ENCODE measurements at places on chromosomes 7 and 10.

DNA sequence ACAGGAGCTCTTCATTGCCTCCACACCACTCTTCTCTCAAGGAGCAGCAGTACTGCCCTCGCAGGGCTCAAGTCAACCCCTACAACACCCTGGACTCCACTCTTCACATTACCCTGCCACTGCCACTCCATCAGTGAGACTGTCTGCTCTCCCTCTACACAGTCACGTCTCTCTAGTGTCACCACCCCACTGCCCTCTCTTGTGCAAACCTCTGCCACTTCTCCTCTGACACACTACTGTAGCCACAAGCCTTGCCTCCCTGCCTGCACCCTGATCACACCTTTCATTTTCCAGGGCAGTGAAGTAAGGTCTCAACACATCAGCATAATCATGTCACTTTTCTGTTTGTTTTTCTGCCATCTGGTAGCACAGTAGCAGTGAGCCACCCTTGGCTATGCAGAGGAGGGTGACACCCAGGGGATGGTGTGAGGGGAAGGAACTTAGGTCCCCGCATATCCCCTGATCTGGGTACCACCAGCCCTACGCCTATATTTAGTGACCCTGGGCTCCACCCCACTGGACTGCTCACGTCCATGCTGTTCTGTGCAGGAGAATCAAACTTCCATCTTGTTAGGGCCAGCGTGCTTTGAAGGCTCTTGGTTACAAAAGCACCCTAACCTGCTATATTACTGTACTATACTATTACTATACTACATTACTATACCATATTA lies 1.6 kb downstream of the C10orf143 start:
- no peak for DNase-seq

DNA sequence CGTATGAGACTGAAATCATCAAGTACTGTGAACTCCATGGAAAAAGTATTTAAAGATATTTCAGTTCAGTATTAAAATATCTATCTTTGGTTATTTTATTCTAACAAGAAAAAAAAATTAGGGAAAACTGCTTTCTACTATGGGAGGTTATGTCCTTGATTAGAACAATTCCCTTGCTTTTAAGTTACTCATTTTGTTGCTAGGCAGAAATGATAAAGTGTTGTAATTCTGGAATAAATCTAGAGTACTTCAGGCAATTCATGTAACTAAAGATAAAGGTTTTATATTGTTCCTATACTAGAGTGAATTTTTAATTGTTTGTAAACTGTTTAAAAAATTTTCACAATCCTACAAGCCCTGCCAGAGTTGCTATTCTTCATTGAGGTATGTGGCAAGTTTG lies 92.0 kb downstream of the BBS9 start:
- no peak for DNase-seq

GRCh38 chr10:126349676-126350075 lies 38.6 kb downstream of the ADAM12 start:
- DNase-seq: no peak

GRCh38 chr7:103660455-103661371 lies 214.7 kb upstream of the SLC26A5 start:
- no peak for DNase-seq

GRCh38 chr10:12679636-12680035 lies 321.9 kb downstream of the CCDC3 start:
- DNase-seq: no peak

GRCh38 chr10:8444630-8445029 lies 390.1 kb downstream of the GATA3 start:
- no peak for DNase-seq

DNA sequence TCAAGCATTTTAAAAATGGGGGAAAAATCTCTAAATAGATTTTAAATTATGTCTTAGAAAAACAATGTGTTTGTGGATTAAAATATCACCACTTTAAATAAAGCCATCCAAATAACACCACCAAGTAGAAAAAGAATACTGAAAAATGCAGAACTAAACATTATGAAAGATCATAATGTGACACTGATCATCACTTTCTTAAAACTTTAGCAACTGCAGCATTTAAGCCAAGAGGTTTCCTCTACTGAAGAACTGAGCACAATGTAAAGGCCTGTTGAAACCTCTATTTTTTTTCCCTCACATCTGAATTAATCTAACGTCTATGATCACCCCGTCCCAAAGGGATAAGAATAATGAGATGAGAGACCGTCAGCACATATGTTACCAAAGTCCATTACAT lies 18.6 kb downstream of the MINDY3 start:
- no peak for DNase-seq

GRCh38 chr7:67387851-67388250 lies 391.2 kb downstream of the TYW1 start:
- no peak for DNase-seq

DNA sequence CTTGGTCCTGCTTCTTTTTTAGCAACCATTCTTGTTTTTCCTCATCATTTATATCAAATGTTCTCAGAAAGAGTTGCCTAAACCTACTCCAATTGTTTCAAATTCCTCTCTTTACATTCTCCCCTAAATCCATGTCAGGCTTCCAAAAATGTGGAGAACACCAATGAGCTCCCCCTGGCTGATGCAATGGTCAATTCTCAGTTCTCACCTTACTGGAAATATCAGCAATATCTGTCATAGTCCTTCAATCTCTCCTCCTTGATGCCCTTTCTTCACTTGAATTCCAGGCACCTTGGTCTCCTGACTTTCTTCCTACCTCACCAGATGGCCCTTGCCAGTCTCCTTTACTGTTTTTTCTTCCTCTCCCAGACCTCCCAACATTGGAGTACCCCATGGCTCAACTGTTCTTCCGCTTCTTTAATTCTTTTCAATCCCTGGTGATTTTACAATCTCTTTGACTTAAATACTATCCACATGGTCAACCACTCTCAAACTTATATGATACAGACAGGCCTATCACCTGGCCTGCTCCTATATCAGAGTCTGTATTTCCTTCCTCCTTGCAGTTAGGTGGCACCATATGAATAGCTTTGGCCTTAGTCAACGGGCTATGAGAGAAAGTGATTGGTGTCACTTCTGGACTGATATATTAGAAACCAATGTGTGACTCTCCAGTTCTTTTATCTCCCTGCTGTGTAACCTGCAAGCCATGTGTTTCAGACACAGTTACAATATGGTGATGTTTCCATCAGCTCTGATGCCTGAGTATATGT lies 47.4 kb upstream of the CAV2 start:
- no peak for DNase-seq

GRCh38 chr10:32982911-32983909 lies 25.2 kb upstream of the ITGB1 start:
- DNase-seq: no peak

DNA sequence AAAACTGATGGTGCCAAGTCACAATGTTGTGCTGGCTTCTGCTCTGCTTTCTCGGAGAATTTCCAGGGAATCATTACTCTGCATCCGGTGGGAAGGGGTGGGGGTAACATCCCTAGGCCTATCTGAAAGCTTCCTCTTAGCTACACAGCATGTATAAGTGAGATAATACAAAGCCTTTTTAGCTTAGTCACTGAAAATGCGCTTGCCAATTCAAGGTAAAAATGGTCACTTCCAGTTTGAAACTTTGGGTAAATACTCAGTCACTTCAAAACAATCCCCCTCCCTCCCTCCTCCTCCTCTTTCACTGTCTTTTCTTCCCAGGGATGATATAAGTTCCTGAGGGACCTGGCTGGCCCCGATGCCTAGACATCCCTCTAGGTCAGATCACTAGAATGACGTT lies 57.3 kb upstream of the APBB1IP start:
- DNase-seq: no peak

- no peak for DNase-seq
Measured at GRCh38 chr10:73586583-73586984, 4.6 kb downstream of the USP54 start.

DNA sequence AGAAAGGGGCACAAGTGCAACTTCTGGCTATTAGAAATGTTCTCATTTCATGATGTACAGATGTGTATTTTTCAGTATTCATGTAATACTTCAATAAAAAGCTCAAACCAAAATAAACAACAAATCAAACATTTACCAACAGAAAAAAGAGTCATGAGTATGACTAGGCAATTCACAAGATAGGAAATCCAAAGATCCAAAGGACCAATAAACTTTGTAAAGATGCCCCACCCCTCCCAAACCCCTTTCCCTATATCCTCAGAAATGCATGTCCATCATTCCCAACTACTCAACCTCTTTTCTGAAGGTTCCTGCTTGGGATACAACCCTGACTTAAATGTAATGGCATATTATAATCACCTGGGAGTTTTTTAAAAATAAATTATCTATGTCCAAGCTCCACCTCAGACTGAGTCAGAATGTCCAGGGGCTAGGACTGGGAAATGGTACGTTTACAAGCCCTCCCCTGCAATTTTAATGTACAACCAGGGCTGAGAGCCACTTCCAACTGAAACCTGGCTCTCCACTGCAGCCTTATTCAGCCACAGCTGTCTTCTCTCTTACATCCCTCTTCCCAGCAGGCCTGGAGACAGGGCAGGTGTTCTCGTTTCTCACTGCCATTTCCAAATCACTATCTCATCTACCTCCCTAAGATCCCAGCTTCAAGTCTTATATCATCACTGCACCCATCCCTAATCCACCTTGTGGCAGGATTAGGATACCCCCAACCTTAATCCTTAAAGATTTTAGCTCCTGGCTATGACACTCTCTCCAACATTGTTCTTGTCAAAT lies 36.5 kb downstream of the COA1 start:
- DNase-seq: no peak

DNA sequence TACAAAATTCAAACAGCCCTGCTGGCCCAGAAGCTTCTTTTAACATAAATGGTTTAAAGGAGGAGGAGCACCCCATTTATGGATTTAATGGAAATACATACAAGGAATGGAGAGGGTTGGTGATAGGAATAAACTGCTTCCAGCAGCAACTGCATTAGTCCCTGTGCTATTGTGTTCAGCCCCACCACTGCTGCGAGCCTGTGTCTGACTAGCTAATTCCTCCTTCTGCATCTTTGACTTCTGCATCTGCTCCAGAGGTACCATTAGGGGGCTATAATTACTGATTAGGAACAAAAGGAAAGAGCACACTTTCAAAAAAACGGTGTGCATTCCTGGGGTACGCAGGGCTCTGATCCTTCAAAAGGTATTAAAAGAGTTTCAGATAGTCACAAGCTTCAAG lies 24.8 kb downstream of the CDCA7L start:
- DNase-seq: no peak

DNA sequence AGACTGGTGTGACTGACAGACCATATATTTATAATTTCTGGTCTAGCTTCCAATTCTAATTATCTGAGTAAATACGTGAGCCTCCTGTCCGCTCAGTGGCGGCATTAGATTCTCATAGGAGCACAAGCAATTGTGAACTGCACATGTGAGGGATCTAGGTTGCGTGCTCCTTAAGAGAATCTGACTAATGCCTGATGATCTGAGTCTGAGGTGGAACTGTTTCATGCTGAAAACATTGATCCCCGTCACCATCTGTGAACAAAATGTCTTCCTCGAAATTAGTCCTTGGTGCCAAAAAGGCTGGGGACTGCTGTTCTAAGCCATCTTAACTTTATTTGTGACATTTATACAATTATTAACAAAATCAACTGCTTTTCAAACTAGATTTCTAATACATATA lies 164.7 kb upstream of the MEOX2 start:
- no peak for DNase-seq

DNA sequence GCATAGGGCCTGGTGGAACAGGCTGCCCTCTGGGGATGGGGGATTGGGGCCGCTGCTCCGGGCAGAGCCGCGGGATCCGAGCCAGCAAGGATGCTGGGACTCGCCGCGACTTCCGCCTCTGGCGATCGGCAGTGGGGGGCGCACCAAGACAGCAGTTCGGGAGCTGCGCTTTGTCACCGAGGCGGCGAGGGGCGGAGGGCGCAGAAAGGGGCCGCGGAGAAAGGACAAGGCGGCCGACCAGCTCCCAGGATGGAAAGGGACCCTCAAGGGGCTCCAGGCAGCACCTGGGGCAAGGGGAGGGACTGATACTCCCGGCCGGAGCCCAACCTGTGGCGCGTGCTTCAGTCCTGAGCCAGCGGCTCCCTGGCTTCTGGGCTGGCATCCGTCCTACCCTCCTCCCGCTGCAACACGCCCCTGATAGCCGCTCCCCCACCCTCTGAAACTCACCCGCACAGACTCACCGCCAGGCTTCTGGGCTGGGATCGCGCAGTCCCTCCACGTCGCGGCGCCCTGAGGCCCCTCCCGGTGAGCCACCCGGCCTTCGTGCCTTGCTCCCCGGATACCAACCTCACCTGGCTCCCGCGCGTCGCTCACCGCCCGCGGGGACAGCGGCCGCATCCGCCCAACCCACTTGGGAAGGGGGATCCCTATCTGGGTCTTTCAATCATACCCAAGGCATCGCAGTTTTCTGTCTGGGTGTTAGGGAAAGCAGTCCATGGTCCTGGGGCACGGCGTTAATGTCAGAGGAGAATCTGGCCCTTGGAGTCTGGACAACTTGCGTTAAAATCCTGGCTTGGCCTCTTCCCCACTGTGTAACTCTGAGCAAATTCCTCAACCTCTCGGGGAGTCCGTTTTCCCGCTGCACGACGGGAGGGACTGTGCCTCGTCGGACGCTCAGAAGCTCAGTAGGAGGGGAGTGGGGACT lies 7.0 kb upstream of the EVX1 start:
- DNase-seq: no peak

- no peak for DNase-seq
Measured at GRCh38 chr10:92847202-92847864, 987 bp upstream of the EXOC6 start.

GRCh38 chr10:22997096-22997495 lies 69.2 kb downstream of the ARMC3 start:
- no peak for DNase-seq

- DNase-seq: no peak
Measured at GRCh38 chr10:60822809-60823208, 44.5 kb downstream of the CDK1 start.

DNA sequence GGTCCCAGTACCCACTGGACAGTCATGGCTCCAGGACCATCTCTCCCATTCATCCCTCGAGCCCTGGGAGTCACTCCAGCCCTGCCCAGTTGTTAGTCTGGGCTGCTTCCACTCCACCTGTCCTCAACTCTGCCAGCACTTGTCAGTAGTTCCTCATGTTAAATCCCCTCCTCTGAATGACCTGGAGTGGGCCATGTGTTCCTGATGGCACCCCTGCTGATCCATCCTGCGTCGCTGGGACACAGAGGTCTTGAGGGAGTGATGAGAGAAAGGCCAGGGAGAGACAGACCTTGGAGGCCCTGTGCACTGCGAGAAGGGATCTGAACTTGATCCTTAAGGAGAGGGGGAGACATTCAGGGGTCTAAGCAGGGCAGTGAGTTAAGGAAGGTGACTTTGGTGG lies 174.9 kb downstream of the GRID1 start:
- DNase-seq: no peak

- DNase-seq: no peak
Measured at GRCh38 chr7:111096997-111097396, 6.1 kb downstream of the LRRN3 start.

- no peak for DNase-seq
Measured at GRCh38 chr7:81949306-81949705, 179.5 kb upstream of the HGF start.

GRCh38 chr10:76577455-76577854 lies 1060.2 kb downstream of the KCNMA1 start:
- DNase-seq: no peak

DNA sequence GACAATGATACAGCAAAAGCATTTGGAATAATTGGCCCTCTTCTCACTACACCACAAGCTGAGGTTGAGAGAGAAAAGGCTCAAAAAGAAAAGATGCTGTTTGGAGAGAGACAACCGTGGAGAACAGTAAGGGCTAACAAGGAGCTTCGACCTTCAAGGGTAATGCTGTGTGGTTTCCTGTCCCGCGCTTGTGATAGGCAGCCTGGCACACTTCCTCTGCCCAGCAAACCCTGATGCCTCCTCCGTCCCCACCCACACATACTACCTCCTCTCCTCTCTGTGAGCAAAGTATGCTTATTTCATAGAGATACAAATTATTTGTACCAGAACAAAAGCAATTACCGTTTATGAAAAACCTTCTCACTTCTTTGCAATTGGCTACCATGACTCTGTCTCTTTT lies 755.4 kb downstream of the KCNMA1 start:
- no peak for DNase-seq

Measured in activated T-cell treated with anti-CD3 and anti-CD28 coated beads for 48 hours (primary cell).